DMS79 (cell line): ENCODE measurements at places on chromosomes 6 and 20.

DNA sequence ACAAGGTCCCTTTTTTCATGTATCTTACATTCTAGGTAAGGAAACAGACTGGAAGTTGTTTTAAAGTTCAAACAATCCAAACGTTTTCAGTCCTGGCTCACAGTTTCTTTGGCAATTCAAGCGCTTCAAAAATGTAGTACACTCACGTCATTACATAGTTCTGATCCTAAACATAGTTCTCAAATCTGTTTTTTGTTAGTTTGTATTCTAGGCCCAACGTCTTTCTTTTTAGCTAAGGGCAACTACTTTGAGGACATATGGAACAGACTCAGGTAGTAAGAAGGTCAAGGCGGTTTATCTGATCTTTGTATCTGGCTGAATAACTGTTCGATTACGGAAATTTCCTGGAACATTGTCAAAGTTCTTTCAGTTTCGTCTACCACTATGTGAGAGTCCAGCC is 36.9 kb upstream of the PLCB4 start:
- DNase-seq = no peak

DNA sequence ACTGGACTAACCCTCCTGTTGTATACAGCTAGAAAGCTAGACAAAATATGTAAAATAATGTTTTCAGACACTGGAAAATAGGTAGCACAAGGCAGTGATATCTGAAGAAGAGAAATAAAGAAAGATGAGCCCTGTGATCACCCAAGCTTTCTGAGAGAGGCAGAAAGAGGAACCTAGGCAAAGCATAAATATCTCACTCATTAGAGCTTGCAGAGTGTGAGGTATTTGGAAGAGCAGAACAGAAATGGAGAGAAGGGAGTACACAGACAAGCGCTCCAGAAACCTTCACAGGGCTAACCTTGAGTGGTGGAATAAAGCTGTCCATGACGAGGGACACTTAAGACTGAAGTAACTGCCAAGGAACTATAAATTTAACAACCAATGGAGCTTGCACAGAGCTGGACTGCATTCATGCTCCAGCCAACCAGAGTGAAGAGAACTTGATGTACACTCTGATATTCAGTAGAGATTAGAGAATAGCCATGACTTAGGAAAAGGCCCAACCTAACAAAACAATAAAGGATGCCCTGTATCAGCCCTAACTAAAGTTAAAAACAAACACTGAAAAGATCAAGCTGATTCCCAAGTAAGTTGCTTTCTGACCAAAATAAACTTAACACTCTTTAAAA is 280.9 kb upstream of the STXBP5 start:
- DNase-seq = no peak

DNA sequence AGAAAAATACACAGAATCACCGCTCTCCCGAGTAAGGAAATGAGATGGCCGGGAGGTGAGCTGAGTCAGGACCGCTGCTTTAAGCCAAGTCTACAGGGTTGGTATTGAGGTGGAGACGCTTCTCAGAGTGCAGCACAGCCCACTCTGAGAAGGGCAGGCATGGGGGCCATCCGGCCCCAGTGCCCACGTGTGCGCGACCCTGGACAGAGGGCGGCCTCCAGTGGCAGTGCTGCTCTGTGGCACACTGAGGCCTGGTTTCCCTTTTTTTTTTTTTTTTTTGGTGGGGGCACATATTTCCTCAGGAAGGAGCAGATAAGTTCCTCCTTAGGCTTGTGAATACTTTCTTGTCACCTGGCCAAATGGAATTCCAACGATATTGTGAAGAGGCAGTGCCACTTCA is 88.8 kb downstream of the FOXC1 start:
- DNase-seq = no peak

- DNase-seq = no peak
Measured at GRCh38 chr6:5723841-5724691, 282.7 kb downstream of the NRN1 start.

GRCh38 chr20:59365611-59366285 is 65.3 kb downstream of the EDN3 start:
- DNase-seq = peak; percentile 73

GRCh38 chr6:55888917-55889316 is 13.5 kb upstream of the BMP5 start:
- DNase-seq = no peak

DNA sequence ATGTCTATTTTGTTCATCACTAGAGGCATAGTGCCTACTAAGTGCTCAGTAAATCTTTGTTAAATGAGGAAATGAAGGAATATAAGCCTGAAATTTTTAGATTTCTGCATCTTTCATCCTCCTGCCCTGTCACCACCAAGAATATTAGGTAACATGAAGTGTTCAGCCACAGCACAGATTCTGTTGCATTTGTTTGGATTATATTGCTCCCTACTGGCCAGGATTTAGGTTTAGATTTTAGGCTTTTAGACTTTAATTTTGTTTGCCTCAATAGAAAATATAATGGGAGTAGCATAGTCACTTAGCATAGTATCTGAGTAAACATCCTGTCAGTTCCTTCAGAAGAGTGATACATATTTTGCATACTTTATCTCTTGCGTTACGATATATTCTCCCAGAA is 14.2 kb downstream of the FARS2 start:
- no peak for DNase-seq

DNA sequence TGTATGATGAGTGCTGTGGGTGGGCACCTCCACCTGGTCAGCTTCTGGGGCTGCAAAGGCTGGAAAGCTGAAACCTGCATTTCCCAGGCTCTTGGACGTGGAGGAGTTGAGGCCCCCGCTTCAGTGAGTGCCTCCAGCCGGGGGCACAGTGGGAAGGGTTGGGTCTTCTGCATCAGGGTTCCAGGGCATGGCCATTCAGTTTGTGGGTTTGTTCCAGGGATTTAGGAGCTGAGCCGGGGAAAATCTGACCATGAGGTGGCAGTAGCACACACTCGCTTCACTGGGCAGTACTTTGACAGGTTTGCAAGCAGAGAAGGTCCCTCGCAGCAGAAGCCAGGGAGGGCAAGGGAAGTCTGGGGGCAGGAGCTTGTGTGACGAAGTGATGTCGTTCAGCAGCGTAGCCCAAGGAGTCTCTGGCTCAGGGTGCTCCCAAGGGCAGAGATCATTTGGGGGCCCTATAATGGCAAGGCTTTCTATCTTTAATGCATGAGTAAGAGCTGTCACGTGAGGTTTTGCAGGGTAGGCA is 69.5 kb upstream of the SULF2 start:
- DNase-seq = no peak

- no peak for DNase-seq
Measured at GRCh38 chr6:12068899-12069557, 56.9 kb downstream of the HIVEP1 start.

GRCh38 chr20:64083804-64084684 is at the start of gene LKAAEAR1:
TSS of gene LKAAEAR1 (minus strand) at chr20:64084398. CDS start at chr20:64084219, 179 bp downstream.
- DNase-seq = peak; percentile 46

DNA sequence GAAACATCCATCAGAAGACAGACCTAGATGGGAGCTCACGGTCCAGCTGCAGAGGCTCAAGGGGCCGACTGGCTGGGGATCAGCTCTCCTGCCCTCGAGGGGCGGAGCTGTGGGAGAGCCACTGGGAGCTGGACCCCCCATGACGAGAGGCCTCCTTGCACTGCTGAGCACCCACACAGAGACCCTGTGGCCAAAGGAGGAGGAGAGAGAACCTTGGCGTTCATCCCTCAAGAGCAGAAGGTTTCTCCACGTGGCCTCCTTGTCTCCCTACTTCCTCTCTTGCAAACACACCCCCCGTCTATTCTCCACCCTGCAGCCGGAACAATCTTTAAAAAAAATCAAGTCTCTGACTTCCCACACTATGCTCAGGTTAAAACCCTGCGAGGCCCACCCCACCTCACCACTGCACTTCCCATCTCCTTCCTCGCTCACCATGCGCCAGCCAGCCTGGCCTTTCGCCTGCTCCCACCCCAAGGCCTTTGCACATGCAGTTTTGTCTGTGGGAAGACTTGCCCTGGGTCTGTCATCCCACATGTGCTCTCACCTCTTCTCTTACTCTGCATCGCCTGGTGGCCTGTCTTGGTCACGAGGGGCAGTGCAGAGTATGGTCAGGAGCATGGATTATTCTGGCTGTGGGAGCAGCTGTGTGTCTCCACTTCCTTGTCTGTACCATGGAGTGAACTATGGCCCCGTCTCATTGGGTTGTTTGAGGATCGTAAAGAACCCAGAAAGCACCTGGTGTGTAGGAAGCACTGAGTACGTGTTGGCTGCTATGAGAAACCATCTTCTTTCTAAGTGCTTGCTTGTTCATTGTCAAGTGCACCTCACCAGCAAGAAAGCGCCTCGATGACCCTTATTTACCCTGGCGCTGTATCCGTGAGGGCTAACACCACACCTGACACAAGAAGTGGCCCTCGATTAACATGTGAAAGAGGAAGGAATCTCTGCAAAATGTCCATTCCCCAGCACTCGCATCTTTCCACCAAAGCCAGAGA is 32.9 kb downstream of the PMEPA1 start:
- peak; percentile 78 for DNase-seq

GRCh38 chr6:66964216-66964615 is 1257.2 kb upstream of the EYS start:
- DNase-seq = no peak

DNA sequence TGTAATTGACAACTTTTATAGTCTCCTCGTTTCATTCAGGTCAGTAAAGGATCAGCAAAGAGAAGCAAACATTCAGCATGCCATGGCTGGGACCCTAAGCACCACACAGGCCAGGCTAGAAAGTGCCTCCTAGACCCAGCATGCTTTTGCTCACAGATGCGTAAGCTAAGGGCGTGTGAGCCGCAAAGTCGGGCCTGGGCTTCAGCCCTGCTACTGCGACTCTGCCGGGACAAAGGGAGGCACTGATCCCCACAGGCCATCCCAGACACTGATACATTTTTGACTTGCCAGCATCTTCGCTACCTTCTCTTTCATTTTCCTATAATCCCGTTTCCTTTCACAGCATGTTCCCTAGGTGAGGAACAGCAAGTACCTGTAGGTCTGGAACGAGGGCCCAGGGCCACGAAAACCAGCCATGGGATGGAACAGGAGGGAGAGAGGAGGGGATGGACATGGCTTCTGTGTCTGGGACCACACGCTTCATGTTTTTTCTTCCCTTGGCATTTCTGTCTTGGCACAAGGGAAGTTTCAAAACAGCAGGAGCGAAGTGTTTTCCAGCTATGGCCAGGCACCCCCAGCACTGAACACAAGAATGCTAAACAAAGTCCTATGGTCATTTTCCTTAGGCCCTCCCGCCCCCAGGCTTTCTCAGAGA is 42.6 kb downstream of the IRF4 start:
- no peak for DNase-seq

DNA sequence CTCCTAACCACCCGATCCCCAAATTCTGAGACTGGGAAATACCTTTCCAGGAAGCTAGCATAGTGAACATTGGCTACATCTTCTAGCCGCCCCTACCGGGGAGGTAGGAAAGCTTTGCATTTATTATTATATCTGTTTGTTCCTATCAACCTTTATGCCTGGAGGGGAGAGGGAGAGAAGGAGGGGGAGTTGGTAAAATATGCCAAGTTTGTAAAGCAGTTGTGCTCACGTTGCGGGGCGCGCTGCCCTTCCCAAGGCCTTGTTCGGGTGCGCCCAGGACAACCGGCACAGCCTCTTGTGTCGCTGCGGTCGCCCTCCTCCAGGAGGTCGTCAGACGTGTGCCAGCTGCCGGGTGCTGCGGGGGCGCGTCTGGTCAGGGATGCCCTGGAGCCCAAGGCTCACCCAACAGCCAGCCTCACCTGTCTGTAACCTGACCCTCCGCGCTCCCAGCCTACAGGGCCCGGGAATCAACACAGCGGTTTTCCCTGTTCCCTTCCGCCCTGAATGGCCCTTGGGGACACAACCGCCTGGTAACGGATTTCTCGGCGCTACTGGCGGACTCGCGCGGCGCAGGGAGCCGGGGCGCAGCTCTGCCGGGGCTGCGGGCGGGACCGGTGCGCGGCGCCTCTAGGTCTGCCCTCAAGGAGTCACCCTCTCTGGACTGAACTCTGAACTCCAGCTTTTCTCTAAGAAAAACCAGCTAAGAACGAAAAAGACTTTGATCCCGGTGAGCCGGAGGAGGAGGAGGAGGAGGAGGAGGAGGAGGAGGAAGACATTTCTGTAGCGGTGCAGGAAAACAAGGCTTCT is 1.1 kb upstream of the OVOL2 start:
- DNase-seq = peak; percentile 68

- no peak for DNase-seq
Measured at GRCh38 chr20:59020938-59021551, 1.8 kb downstream of the TUBB1 start.

DNA sequence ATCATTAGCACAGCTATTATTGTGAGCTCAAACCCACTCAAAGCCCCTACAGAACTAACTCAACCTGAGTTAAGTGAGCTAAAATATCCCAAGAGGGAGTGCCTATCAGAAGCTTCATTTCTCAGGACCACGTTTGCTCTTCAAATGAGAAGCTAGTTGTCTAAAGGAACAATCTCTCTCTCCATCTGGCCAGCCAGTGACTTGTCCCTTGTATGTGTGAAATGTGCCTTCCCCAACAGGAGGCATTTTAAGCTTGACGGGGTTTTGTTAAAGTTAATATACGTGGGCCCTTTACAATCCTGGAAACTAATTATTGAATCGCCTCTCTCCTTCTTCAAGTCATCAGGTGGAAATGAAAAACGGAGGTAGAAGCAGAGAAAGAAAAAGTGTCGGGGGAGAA is 62.0 kb downstream of the TRERF1 start:
- DNase-seq = peak; percentile 82

DNA sequence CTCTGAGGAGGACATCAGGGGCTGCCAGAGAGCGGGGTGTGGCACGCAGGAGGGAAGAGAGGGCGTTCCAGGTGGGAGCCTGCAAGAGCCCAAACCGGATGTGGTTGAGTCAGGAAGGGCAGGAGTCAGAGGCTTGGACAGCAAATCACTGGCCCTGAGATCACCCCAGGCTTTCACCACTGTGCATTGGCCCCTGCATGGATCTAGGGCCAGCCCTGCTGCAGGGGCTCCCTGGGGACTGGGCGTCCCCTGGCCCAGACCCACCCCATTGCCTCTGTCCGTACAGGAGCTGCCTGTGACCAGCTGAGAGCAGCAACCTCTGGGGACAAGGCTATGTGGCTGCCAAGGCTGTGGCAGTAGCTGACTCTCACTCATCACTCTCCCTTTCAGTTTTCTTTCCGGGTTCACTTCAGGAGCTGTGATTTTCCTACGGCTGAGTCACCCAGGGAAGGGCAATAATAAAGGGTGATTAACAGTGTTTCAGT is 33.9 kb downstream of the KCNK17 start:
- no peak for DNase-seq

DNA sequence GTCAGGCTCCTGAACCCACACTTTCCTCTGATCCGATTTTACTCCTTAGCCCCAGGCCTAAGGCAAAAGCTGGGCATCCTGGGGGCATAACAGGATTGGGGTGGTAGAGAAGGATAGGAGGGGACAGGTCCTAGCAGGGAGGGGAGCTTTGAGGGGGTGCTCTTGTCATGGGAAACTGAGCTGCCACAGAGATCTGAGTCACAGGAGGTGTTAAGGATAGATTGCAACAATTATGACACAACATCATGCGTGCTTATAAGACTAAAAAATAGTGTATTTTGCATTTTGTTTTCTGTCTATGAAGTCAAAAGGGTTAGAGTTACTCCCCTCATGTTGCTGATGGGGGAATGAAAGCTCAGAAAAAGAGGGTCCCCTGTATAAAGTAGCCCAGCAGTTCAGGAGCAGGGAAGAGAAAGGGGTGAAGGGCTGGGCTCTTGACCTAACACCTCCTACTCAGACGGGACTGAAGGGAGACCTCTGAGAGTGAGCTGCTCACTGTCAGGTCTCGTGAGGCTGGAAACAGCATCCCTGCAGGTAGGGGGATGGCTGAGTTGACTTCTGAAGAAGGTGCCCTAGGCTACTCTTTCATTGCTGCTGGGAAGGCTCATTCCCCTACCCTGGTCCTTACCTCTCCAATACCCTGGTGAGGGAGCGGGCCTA is 2.0 kb downstream of the GLP1R start:
- no peak for DNase-seq

- no peak for DNase-seq
Measured at GRCh38 chr6:44542401-44543116, 155.1 kb downstream of the CDC5L start.

GRCh38 chr6:44072452-44072958 is 54.7 kb downstream of the MRPL14 start:
- no peak for DNase-seq
